ENCODE measurements at places on chromosomes 12 and 14. TPM values are rescaled to one million over a fixed set of nuclear protein-coding genes. Genes with fewer than 3 reads are reported as not detected.

TECPR2 gene
- total RNA-seq: 7.2 TPM

RNASE3 gene
- not detected for total RNA-seq

ASPG gene
- not detected for total RNA-seq

SERPINA4 gene
- total RNA-seq: not detected

ST8SIA1 gene
- total RNA-seq: not detected

GAS2L3 gene
- 10.2 TPM for total RNA-seq

TAS2R19 gene
- not detected for total RNA-seq

TTC7B gene
- 21.7 TPM for total RNA-seq

DAO gene
- total RNA-seq: not detected

ITPR2 gene
- 2.4 TPM for total RNA-seq

KMT2D gene
- total RNA-seq: 37.9 TPM

AQP6 gene
- not detected for total RNA-seq

ARF6 gene
- total RNA-seq: 68.6 TPM

KRT78 gene
- total RNA-seq: not detected

SPTSSA gene
- 25.2 TPM for total RNA-seq

ATN1 gene
- 76.6 TPM for total RNA-seq
